ENCODE measurements at places on chromosomes 6 and 20. TPM values are rescaled to one million over a fixed set of nuclear protein-coding genes. Genes with fewer than 3 reads are reported as not detected.

AKAP7 gene
- 7.7 TPM for total RNA-seq

ADNP gene
- total RNA-seq, result 32.1 TPM

MDN1 gene
- 20.3 TPM for total RNA-seq

PDYN gene
- total RNA-seq, result not detected

CHRNA4 gene
- not detected for total RNA-seq

Measured in fibroblast of lung (primary cell).